ENCODE measurements at places on chromosomes 7 and 10.
A peak's percentile ranks its signal among the peaks of the same experiment; 100 is the strongest.

- no peak for DNase-seq
Observed at GRCh38 chr7:66886152-66886551, 34.9 kb upstream of the TMEM248 start.

DNA sequence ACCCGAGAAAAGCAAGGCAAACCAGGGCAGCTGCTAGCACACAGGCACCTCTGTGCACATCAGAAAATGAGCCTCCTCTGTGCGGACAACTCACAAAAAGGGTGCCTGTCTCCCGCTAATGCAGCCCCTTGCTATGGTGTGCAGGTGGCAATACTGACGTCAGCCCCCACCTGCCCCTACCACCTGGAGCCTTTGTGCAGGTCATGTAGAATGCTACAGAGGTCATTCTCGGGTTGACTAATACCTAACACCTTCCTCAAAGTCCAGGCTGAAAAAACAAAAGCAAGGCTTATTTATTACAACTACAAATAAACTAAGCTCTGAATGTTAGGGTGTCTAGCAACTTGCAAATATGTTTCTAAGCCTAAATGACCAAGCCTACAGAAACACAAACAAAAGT is 13.9 kb downstream of the PIP4K2A start:
- DNase-seq: no peak

GRCh38 chr7:26189697-26190096 is 10.8 kb downstream of the HNRNPA2B1 start:
- no peak for DNase-seq

DNA sequence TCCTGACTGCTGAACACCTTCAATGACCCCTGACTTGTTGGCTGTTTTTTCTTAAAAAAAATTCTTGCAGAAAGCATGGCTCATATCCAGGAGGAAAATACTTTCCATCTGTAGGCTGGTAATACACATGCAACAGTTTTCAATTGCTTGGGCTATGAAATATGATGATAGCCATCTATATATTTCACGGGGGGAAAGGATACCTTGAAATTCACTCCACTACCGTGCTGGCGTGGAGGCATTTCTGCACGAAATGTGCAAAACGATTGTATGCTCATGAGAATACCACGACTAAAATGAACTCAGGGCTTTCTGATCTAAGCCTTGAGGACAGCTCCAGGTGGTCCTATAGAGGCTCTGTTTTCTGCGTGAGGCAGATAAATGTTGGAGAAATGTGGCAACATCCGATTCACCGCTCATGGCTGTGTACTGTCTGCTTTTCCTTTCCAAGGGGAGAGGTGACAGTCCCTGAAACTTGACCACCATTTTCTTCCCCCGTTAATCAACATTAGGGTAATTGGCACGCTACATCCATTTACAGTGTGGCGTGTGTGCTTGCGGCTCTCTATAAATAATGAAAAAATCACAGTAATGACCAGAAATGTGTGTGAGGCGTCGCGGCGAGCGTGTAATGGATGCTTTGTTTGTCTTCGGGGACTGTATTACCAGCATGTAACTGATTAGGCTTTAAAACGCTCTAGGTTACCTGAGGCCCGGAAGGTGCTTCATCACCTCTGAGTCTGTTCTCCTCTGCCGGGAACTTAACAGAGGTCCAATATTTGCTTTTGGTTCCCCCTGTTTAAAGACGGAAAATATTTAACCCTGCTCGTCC is 12.8 kb upstream of the CARD11 start:
- no peak for DNase-seq

- DNase-seq: no peak
Observed at GRCh38 chr7:73536479-73536878, 14.4 kb upstream of the BAZ1B start.

GRCh38 chr7:30241767-30242166 is 42.6 kb upstream of the ZNRF2 start:
- DNase-seq: no peak

DNA sequence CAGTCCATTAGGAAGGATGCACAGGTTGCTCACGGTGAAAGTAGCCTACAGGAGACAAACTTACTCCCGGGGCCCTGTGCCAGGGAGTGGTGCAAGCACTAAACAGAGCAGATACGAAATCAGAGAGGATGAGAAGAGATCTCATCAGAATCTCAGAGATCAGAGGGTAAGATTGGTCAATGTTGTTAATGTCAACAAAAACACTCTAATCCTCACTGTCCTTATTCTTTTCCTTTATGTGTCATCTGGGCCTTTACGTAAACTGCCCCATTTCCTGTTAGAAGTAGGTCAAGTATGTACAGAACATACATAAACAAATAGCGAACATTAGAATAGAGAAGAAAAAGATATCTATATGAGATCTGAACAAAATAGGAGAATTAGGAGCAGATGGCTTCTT is 163.1 kb downstream of the PPP1R17 start:
- DNase-seq: no peak

GRCh38 chr7:2508327-2509215 is 11.0 kb upstream of the LFNG start:
- no peak for DNase-seq

DNA sequence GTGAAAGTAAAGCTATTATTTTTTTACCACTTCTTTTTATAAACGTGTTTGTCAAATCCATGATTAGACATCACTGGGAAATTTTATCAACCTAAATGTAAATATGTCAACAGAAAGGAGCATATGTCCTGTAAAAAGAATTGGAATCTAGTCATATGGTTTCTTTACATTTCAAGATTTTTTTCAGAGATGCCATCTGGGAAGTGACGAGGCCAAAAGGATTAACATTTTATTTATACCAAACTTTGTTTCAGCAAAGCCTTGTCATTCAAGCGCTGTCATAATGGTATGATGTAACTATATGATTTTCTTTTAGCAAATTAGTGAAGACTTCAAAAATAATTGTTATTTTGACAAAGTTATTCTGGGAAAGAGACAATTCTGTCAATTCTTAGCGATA is 117.3 kb downstream of the SEMA3A start:
- no peak for DNase-seq

GRCh38 chr10:95716866-95717265 is 23.1 kb upstream of the TCTN3 start:
- no peak for DNase-seq

DNA sequence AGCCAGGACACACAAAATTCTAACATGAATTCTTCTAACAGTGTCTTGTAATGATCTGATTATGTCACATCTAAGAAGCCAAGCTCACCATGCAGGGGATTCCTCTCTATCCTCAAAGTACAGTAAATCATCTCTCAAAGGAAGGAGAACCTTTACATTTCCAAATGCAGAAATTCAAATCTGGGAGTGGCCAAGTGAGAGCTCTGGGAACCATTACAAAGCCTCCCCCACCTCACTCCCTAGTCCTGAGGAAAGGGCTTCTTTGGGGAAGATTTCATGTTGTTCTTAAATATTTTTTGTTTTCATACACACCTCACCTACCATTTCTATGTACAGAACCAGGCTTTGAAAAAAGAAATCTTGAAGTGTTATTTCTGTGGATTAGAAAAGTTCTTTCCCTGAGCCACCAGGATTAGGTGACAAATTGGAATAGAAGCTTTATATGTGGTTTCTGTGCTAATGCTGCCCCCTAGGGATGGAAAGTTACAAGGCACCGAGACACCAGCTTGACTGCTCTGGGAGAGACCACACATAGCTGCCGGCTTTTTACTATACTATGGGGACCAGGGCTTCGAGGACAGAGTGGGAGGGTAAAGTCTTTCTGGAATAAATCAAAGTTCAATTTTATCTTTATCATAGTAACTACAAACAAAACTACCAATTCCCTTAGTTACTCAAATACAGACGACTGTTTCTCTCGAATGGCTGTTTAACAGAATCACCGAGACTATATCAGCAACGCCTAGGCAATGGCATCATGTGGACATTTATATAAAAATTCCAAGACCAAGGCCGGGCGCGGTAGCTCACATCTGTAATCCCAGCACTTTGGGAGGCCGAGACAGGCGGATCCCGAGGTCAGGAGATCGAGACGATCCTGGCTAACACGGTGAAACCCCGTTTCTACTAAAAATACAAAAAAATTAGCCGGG is 116.1 kb downstream of the RNF216 start:
- DNase-seq: peak; percentile 35

- DNase-seq: no peak
Observed at GRCh38 chr7:111240371-111240770, 149.4 kb downstream of the LRRN3 start.

GRCh38 chr10:3619241-3619640 is 165.8 kb downstream of the KLF6 start:
- no peak for DNase-seq

- no peak for DNase-seq
Observed at GRCh38 chr7:6640246-6640721, 3.2 kb downstream of the ZNF316 start.

DNA sequence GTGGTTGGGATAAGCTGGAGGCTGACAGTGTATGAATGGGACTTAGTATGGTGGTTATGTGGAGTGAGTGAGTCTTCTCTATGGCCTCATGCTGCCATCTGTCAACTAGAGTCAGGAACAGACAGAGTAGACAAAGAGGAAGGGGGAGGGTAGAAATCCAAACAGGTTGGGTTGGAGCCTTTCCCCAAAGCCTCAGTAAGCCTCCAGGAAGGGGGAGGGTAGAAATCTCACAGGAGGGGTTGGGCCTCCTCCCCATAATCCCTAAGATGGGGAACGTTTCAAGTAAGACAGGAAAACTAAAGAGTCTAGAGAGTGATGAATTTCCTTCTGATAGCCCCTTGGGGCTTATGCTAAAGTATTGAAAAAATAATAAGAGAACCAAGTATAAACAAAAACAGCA is 2.0 kb upstream of the AKR1B15 start:
- no peak for DNase-seq

- DNase-seq: no peak
Observed at GRCh38 chr10:21926358-21926925, 77.1 kb downstream of the DNAJC1 start.

GRCh38 chr10:5560142-5560816 is 35.5 kb downstream of the CALML3 start:
- DNase-seq: no peak

DNA sequence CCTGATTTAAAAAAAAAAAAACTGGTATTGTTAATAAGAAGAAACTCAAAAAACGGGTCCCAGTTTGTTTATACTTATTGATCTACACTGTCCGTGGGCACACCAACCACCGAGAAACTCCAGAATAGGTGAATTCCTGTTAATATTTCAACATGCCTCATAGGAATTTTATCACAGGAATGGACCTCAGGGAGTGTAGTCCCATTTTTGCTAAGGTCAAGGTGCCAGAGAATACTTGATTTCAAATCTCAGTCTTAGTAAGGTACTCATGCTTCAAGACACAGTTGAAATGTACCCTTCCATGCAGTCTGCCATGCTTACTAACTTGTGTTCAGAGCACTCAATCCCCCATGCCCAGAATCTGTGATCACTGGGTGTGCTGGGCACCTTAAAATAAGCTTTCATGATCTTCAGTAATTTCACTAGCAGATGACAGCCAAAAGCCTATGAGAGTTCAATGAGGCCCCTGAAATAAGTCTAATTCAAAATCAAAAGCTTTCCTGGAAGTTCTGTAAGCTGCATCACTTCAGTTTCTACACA is 385.7 kb downstream of the TNS3 start:
- DNase-seq: no peak
